Effector CD4-positive, alpha-beta T cell (primary cell): ENCODE measurements at places on chromosomes 3 and 15.
A peak's percentile ranks its signal among the peaks of the same experiment; 100 is the strongest.

- no peak for DNase-seq
These were observed 144.3 kb downstream of the FBN1 start for GRCh38 chr15:48501208-48501607.

DNA sequence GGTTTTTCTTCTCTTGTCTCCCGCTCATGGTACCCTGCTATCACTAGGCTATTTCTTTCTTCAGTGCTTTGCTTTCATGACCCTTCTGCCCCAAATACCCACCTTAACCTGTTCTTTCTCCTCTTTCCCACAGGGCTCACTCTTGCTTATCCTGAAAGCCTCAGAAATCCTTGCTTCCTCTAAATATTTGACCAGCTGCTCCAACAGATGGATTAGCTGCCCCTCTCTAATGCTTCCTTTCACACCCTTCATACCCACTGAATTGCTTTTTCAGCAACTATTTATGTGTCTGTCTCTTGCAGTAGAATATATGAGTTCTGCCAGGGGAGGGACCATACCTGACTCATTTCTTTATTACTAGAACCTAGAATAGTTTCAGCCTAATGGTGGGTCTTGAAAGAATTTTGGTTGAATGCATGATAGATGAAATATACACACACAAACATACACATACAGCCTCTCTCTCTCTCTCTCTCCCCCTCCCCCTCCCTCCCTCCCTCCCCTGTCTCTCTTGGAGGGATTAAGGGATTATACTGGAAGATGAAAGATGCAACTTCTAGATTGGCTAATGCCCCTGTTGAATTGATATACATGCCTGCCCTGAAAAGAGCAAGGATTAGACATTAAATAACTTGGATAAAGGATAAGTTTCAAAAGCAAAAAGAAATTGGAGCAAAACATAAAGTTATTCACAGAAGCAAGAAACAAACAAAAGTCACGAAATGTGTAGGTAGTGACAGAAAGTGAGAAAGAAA is 95.0 kb upstream of the GADL1 start:
- DNase-seq: no peak

- no peak for DNase-seq
These were observed 30.7 kb downstream of the ARIH2 start for GRCh38 chr3:48949376-48949717.

- DNase-seq: no peak
These were observed 84.2 kb downstream of the LRRC49 start for GRCh38 chr15:70976851-70977250.

- DNase-seq: no peak
These were observed 28.7 kb upstream of the SACM1L start for GRCh38 chr3:45660567-45660901.

GRCh38 chr3:114176890-114177289 is 2.0 kb downstream of the DRD3 start:
- no peak for DNase-seq

GRCh38 chr15:78533331-78533730 is 6.9 kb upstream of the PSMA4 start:
- no peak for DNase-seq

DNA sequence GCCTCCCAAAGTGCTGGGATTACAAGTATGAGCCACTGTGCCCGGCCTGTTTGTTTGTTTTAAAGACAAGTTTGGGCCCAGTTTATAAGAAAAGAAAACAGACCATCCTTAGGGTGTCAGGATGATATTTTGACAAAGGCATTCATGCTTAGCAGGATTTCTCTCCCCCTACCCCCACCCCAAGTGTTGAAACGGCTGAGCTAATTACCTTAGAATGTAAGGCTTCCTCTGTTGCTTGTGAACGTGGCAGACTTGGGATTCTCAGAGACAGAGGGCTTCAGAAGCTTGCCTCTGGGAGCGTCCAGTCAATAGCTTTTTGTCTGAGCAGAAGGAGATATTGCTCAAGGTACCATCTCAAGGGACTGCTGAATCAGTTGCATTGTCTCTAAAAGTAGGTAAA is 24.0 kb downstream of the FLNB start:
- DNase-seq: no peak

DNA sequence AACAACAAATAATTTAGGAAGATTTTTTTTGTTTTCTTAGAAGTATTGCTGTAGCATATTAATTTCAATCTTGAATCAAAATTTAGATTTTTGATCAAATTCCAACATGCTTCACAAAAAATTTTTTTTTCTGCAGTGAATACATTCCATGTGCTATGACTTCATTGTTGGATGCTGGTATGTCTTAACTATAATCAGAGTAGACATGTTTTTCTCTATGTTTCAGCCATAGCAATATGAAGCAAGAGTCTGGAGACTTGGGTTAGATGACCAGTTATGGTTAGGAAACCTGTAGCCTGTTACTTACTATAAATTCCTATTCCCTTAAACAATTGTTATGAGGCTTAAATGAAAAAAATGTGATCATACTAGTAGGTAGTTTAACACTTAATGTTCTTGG is 176.1 kb upstream of the CHL1 start:
- DNase-seq: no peak

DNA sequence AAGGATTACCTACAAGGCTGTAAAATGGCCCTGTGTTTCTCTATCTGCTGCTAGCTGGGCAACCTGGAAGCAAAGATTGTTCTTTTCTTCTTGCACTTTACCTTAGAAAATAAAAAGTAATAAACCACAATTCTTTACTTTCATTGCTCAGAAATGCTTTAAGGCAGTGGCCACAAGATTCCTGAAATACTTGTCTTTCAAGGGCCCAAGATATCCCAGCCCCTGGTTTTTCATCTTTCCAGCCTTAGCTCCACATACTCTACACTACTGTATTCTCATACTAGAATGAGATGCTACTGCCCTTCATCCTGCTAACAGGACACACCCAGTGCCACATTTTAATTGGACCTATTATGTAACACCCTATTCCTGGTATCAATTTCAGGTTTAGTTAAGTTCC is 78.9 kb downstream of the GTF2E1 start:
- DNase-seq: no peak

DNA sequence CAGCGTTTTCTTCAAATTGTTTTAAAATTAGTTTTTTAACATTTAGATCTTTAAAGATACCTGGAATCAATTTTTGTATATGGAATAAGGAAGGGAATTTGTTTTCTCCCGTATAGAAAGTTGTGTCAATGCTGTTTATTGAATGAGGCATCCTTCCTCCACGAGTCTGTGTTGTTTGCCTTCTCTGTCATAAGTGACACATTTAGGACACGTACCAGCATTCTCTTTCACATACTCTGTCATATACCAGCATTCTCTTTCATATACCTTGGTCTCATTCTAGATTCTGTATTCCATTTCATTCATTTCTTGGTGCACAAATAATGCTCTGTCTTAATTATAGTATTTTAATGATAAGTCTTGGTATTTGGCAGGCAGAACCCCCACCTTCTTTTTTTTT is 10.3 kb downstream of the ATP11B start:
- DNase-seq: no peak

- DNase-seq: no peak
These were observed 48.2 kb upstream of the ALDH1A3 start for GRCh38 chr15:100831467-100831866.

GRCh38 chr3:129954514-129954913 is 20.0 kb upstream of the TRH start:
- no peak for DNase-seq

DNA sequence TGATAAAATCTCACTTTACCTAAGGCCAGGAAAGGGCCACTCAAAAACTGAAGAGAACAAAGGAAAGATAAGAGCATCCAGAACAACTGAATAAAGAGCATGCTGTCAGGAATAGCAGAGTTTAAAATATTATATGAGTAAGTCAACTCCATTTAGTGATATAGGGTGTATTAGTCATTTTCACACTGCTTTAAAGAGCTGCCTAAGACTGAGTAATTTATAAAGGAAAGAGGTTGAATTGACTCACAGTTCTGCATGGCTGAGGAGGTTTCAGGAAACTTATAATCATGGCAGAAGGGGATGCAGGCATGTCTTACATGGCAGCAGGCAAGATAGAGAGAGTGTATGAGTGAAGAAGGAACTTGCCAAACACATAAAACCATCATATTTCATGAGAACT is 778.0 kb upstream of the NECTIN3 start:
- no peak for DNase-seq

GRCh38 chr3:148681080-148681479 is 16.6 kb upstream of the AGTR1 start:
- DNase-seq: no peak

DNA sequence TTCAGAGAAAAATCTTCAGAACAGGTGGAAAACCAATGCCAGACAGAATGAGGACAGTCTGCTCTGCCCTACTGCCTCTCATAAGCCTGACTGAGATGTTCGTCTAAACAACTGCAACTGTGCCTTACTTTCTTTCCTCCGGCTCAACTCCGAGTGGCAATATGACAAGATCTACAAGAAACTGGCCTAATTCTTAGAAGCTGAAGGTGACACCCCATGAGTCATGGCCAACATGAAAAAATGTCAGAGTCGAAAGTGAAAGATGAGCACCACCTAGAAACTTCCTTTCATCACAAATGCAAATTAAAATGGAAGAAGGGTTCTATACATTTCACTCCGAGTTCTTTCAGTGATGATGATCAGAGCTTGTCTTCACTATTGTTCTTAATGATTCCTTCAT is 12.9 kb downstream of the PCYT1A start:
- DNase-seq: peak; percentile 49

DNA sequence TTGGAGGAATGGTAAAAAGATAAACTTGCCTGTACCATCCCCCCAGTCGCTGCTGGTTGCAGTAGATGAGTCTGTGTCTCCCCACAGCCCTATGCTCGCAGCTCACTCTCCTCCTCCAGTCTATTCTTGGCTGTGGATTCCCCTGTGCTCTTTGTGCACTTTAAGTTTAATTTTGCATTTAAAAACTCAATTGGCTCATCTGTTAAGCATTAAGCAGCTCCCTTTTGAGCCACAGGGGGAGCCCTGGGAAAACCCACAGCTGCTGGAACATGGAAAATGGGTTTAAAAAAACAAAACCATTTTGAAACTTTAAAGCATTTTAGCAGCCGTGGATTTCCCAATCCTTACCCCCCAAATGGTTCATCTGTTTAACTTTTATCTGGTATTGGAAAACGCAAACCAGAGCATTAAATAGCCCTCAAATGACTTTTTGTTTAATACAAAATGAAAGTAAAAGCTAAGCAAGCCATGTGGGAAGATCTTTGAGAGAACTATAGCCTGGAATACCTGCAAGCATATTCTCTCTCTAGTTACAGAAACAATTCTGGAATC is 536.9 kb downstream of the ZIC1 start:
- DNase-seq: no peak

GRCh38 chr3:177448987-177449359 is 251.7 kb upstream of the TBL1XR1 start:
- DNase-seq: no peak
